ENCODE measurements at places on chromosomes 12 and 14.

- no peak for DNase-seq
Observed at GRCh38 chr12:116436561-116437249, 122.5 kb upstream of the MAP1LC3B2 start.

DNA sequence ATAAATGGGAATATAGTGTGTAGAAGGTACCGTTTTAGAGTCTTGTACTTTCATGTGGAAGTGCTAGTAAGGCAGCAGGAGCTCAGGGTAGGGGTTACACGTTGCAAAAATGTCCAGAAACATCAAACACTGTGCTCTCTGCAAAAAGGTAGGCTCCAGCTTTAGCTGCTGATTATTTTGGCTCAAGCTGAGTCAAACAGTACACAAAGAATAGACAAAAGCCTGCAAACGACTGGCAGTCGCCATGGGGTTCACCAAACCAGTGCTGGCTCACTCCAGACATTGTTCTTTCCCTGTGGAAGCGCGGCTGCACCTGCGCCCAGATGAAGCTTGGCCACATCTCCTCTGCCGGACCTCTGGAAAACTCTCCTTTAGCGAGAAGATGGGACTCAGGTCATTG is 45.3 kb upstream of the NAA30 start:
- DNase-seq, result no peak

DNA sequence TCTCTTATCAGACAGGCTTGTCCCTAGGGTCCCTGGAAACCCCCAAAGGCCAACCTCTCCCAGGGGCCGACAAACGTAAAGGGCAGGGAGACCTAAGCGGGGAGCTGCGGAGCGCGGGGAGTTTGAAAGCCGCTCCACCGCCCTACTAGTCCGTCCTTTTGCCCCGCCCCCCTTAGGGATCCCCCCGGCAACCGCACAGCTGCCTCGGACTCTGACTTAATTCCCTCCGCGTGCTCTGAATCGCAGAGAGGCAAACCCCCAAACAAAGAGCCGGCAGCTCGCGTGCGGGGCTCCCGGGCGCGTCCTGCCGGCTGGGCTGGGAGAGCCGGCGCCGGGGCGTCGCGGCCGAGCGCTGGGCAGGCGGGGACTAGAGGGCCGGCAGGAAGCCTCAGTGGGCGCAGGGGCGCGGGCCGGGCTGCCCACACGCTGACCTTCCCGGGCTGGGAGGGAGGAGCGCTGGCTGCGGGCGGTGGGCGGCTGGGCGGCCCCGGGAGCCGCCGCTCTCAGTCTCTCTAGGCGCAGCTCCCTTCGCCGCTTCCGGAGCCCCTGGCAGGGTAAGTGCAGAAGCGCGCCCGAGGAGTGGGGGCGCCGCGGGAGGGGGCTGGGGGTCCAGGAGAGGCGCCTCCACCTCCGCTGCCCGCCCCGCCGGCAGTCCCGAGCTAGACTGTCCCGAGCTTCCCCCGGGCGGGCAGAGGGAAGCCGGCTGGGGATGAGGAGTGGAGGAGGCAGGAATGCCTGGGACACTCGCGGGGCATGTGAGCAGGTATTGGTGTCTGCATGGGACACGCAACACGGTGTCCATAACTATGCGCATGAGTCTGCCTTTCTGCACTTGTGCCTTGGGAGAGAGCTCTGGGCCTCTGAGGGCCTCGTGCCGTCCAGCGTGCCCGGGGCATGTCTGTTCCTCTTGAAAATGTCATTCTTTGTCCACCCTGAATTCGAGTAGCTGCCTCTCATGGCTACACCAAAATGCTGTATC is at the start of gene TSPAN11:
TSPAN11 (plus strand) TSS at position 506 of the 979 bp plus-strand sequence. CDS start 27,244 bp downstream, outside the sequence.
- no peak for DNase-seq

DNA sequence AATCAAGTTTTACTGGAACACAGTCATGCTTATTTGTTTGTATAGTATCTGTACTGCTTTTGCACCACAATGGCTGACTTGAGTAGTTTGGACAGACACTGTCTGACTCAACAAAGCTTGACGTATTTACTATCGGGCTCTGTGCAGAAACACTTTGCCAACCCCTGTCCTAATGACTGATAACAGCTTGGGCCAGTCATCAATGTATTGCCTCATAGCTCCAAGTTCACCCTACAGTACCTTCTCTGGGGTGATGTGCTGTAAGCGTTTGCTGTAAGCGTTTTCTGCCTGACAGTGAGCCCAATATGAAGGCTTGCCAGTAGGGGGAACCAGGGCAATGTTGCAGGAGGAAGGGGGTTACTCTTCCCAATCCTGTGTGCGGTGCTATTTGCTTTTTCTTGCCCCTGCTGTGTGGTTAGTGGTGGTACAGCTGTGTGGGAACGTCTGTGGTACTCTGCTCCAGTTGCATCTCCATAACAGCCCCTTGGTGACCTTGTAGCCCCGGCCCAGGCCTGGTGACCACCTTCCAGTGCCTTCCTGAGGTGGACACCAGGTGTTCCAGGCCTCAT is 5.4 kb upstream of the CCDC177 start:
- no peak for DNase-seq

DNA sequence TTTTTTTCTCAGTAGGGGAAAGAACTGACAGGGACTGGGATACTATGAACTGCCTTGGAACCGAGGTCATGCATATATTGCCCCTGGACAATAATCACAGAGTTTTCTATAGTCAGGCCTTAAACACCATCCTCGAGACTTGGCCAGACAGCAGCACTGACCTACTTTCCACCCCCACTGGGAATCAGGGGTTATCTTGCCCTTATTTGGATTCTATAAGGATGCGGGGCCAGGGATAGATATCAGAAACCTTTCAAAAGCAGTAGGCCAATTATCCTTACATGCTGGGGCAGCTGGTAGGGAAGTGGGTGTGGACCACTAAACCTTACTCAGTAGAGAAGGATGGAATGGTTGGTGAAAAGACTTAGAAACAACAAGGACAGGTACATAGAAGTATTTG is 2.0 kb downstream of the ZNF219 start:
- DNase-seq, result no peak

- no peak for DNase-seq
Observed at GRCh38 chr12:43988838-43989560, 153.1 kb downstream of the TMEM117 start.

DNA sequence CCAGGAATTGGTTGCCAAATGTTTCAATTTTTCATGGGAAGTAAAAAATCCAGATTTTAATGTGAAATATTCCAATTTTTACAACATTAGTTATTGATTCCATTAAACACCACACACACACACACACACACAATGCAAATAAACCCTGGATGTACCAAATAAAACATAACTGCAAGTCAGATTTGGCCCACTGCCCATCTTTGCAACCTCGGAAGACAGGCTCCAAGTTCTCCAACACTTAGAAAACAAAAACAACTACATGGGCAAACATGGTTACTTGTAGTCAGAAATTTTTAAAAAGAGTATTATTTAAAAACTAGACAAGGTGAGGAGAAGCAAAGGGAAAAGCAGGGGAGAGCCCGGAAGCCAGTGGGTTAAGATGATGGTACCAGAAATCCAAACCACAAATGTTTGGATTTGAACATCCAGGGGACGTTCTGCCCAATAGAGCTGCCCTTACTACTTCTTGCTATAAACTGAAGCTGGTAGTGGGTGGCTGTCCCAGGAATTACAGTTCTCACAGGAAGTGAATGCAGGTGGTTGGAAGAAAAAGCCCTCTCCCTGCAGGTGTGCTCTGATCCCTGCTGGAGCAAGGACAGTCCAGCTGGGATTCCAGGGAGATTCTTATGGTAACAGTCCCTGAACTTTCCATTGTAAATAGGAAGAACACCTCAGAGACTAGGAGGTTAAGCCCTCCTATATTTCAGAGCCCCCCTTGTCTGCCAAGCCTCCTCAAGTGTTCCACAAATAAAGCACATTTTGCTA is 111.7 kb downstream of the SLC25A21 start:
- no peak for DNase-seq

DNA sequence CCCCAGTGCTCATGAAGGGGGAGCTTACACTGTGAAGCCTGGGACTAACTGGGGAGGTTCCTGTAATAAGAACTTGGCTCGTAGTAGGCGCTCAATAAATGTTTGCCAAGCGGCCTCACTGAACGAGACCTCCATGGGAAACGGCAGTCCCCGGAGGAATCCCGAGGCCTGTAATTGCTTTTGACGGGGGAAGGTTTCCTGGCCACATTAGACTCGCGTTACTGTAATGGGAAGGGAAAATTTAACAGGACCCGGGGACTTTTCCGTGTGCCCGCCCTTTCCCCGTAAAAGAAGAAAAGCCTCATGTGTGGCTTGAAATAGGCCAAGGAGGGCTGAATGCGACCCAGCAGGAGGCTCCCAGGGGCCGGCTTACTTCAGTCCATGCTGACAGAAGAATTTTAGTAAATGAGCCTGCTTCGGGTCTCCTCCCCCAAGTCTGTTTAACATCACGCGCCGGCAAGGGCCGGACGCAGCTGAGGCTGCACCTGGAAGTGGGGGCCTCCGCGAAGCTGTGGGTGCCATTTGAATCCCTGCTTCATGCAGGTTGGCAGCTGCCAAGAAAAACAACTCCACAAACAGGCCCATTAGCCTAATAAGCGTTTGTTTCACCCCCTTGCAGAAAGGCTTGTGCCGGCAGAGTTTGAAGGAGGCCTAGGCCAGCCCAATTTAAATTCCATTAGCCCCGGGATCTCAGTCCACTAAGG is 39.8 kb upstream of the PWP1 start:
- DNase-seq, result no peak

DNA sequence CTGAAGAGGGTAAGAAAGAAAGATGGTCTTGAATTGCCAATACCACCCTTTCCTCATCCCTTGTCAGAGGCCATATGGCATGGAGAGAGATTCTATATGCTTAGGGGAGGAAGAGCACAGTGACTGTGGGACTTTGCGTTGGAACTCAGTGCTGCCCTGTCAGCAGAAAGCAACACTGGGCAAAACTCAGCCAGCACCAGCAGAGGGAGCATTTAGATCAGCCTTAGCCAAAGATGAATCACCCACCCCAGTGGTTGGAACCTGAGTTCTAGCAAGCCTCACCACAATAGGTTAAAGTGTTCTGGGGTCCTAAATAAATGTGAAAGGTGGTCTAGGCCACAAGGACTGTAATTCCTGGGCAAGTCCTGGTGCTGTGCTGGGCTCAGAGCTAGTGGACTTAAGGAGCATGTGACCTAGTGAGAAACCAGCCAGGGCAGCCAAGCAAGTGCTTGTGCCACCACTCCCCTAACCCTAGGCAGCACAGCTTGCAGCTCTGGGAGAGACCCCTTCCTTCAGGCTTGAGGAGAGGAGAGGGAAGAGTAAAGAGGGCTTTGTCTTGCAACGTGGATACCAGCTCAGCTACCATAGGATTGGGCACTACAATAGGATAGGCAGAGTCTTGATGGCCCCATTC is 11.4 kb upstream of the BCAT1 start:
- DNase-seq, result no peak

DNA sequence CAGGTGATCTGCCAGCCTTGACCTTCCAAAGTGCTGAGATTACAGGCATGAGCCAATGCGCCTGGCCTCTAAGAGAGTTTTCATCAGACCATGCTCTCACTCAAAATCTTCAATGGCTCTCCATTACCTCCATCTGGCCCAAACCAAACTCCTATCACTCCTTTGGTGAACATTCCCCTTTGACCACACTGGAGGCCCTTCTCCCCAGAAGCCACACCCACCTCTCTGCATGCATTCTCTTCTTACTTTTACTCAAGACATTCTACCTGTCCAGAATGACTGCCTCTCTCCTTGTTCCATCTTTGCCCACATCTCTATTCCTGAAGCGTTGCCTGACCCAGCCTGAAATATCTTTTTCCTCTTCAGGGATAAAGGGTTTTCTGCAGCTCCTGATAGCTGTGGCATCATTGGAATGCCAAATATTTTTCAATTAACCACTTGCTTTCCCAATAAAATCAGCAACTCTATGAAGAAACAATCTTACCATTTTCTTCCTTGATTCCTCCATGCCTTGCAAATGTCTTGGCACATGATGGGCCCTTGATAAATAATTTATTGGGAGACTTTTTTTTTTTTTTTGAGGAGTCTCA is 15.5 kb downstream of the PLEK2 start:
- no peak for DNase-seq

- peak; percentile 43 for DNase-seq
Observed at GRCh38 chr12:6950811-6951540, at the start of gene PTPN6. PTPN6 (plus strand) TSS chr12:6951356; CDS start chr12:6951513, 157 bp downstream.

- DNase-seq, result no peak
Observed at GRCh38 chr12:105214148-105214547, 21.8 kb downstream of the APPL2 start.

DNA sequence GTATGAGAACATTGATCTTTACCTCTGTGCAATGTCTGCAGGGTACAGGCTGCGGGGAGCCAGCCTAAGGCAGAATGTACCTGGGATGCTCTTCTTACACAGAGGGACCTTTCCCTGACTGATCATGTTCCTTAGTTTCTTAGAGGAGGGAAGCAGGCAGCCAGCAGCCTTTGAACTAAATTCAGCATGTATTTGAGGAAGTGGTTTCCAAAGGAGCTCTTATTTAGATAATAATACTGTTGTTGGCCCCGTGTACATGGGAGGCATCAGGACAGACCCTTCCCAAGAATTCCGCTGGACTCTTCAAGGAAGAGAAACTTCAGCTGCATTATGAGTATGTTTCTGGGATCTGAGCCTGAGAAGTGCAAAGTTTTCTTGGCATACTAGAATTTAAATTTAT is 98.8 kb downstream of the CCDC92 start:
- no peak for DNase-seq

GRCh38 chr14:61132894-61133293 is 148.2 kb downstream of the TMEM30B start:
- no peak for DNase-seq

- no peak for DNase-seq
Observed at GRCh38 chr14:103155010-103155409, 31.7 kb downstream of the TNFAIP2 start.

- DNase-seq, result no peak
Observed at GRCh38 chr12:5094986-5095385, 51.3 kb downstream of the KCNA5 start.

DNA sequence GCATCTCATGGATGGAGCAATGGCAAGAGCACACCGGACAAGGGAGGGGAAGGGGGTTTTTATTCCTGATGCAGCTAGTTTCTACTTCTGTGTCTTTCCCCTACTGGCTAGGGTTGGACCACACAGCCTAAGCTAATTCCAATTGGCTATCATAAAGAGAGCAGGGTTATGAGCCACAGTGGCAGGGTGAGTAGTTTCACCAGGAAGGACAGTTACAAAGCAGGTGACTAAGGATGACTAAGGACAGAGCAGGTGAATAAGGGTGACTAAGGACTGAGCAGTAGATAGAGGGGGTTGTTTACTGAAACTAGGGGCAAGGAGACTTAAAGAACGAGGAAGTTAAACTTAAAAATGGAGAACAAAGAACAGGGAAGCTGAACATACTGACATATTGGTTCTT is 321.4 kb upstream of the SEL1L start:
- DNase-seq, result no peak

GRCh38 chr12:10900530-10900929 is 8.8 kb downstream of the TAS2R13 start:
- DNase-seq, result no peak

- DNase-seq, result no peak
Observed at GRCh38 chr12:19120795-19121194, 8.7 kb upstream of the PLEKHA5 start.

Data from T-cell (primary cell).